Heart left ventricle (tissue), 16 donors: ENCODE measurements at places on chromosomes 3 and 15. TPM values are rescaled to one million over a fixed set of nuclear protein-coding genes. Genes with fewer than 3 reads are reported as not detected.

Gene PODXL2
- 4.1 TPM for total RNA-seq

Gene ERICH6
- total RNA-seq: 0.54 TPM

Gene ACTRT3
- total RNA-seq: 0.60 TPM

DNA sequence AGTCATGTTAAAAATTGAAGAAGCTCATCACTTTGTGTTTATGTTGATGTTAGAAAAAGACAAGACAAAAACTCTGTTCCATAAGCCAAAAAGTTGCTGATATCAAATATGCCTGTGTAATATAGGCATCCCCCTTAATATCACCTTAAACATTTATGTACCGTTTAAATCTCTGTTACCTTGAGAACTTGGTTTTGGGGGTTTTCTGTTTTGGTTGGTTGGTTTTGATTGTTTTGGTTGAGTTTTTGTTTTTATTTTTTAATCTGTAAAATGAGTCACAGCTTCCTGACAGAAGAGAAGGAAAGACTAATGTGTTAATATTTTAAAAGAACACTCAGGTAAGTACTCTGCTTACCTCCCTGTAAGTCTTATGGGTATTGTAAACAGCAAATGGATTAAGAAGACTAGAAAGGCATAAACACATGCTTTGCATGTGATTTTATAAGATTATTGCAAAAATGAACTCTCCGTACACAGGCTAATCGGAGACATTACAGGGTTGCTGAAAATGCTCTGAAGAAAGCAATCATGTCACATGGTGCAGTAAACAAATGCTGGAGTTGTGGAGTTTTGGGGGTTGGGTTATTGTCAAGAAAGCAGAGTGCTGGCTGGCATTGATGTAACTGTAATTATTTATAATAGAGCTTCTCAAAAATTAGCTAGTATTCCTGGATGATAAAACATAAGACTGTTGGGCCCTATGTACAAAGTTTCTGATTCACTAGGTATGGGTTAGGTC lies 69.5 kb upstream of the MBNL1 start:
- DNase-seq: no peak

- DNase-seq: peak; percentile 27
These were observed 4.5 kb downstream of the INKA1 start for GRCh38 chr3:49807431-49808114.

DNA sequence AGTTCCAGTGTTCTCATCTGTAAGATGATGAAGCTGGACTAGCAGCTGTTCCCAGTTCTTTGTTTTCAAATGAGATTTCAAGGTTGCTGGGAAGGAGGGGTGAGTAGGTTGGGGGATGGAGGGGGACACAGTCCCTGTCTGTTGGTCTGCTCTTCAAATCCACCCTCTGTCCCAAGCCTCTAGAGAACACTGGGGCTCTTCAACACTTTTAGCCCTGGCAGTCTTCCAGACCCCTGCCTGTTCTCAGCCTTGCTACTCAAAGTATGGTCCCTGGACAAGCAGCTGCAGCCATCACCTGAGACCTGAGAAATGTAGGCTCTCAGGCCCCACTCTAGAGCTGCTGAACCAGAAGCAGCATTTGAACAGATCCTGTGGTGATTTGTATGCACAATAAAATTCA lies 41.3 kb downstream of the NEK11 start:
- DNase-seq: no peak
